ENCODE measurements at places on chromosomes 1 and 21.

DNA sequence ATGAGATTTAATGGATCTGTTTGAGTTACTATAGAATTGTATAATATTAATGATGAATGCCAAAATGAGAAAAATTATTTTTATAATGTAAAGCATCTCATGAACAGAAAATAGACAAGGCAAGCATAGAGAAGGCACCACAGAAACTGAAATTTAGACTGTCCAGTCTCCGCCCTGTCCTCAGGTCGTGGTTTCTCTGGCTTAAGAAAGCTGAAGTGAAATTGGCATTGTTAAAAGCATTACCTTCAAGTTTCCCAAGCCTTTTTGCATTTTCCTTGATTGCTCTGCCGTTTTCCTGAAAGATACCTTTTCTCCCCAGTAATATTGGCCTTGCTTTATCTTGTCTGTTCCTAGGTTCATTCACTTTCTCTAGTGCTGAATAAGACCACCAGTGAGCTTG, 58.0 kb downstream of the VPS13D start:
- DNase-seq, result no peak

GRCh38 chr21:41403331-41403730, 22.7 kb upstream of the MX1 start:
- no peak for DNase-seq

GRCh38 chr1:205918955-205919746, 24.1 kb downstream of the SLC26A9 start:
- DNase-seq, result peak; percentile 60

GRCh38 chr1:177355575-177355974, 184.8 kb downstream of the BRINP2 start:
- DNase-seq, result peak; percentile 6

DNA sequence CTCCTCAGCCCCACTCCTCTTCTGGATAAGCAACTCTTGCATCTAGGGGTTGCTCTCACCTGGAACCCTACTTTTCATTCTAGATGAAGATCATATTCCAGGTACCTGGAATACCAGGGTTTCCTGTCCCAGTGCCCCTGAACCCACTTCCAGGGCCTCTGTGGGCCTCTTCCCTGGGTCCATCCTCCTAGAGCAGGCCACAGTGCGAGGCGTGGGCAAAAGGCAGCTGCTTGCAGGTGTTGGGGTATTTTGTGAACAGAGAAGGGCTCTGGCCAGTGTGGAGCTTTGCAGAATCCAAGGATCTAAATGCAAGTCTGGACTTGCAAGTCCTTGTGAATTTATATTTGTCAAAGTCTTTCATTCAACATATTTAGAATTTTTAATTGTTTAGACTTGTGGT, 240.4 kb upstream of the POU3F1 start:
- DNase-seq, result no peak

DNA sequence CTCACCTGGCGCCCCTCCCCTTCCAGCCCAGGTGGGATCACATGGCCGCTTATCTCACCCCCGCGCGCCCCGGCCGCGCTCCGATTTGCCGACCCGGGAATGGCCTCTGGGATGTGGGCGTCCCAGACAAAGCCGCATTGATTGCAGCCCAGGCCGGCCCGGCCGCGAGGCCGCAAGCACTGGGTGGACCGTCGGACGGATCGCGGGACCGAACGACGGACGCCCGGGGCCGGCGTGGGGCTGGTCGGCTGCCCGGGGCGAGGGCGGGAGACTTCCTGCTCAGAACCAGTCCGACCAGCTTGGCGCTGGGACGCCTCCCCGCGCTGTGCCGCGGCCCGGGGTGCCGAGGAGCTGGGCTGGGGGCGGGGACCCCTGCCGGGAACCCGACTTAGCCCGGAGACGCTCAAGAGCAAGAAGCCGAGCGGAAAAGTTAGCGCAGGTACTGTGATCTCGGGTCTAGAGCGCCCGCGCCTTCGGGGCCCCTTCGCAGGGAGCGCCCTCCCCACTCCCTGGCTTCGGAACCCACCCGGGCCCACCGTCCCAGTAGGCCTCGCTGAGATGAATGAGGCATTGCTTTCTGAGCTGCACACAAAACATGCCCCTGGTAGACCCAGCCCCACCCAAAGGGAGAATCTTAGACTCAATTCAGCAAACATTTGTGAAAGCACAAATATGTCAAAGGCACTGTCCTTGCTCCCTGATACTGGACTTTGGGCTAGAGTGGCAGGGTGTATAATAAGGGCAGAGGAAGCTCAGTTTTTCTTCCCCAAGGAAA, 415 bp upstream of the LAD1 start:
- no peak for DNase-seq

- no peak for DNase-seq
Measured at GRCh38 chr1:52268372-52268771, 97.6 kb downstream of the CC2D1B start.

- DNase-seq, result no peak
Measured at GRCh38 chr1:22814176-22815042, 103.8 kb downstream of the EPHB2 start.

GRCh38 chr1:47424336-47424982, 8.4 kb downstream of the FOXE3 start:
- no peak for DNase-seq

DNA sequence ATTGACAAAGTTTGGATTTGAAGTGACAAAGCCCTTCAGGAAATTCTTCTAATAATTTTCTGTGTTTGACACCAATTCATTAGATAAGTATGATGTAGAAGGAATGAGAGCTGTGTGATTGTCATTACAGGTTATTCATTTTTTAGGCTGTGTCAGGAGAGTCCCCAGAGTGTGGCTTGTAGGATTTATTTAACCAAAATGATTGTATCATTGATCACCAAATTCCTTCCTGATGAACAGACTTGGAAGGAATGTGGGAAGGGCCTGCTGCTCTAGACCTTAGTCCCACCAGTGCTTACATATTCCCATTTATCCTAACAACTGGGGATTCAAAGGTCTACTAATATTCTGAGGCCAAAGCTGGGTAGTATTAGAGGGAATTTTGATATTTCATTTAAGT, 383.3 kb upstream of the KAZN start:
- DNase-seq, result no peak

GRCh38 chr1:25505656-25506385, 37.6 kb upstream of the LDLRAP1 start:
- no peak for DNase-seq

DNA sequence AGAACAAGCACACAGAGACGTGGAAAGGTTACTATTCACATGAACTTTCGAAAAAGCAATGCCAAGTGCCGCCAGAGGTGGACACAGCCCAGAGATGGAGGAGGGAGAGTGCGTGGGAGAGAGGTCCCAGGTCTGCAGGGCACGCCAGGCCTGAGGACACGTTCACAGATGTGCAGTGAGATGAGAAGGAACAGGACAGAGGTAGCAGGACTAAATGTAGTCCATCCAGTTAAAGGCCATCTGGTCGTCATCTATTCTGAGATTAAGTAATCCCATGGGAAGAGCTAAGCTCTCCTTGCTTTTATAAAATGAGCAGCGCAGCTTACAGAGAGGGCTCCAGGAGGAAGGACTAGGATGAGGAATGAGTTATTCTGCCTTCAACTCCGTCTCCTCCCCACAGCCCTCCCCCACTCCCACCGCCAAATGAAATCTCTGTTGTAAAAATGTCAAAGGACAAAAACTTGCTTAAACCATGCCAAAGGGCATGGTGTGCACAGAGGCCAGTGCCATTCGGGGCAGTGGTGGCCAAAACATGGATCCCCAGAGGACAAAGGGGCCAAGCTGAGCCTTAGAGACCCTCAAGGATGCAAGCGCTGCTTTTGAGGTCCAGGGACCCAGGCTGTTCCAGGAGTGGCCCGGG, 85.4 kb upstream of the SLC25A33 start:
- no peak for DNase-seq

GRCh38 chr1:201347498-201348210, 29.8 kb downstream of the TNNT2 start:
- DNase-seq, result no peak

DNA sequence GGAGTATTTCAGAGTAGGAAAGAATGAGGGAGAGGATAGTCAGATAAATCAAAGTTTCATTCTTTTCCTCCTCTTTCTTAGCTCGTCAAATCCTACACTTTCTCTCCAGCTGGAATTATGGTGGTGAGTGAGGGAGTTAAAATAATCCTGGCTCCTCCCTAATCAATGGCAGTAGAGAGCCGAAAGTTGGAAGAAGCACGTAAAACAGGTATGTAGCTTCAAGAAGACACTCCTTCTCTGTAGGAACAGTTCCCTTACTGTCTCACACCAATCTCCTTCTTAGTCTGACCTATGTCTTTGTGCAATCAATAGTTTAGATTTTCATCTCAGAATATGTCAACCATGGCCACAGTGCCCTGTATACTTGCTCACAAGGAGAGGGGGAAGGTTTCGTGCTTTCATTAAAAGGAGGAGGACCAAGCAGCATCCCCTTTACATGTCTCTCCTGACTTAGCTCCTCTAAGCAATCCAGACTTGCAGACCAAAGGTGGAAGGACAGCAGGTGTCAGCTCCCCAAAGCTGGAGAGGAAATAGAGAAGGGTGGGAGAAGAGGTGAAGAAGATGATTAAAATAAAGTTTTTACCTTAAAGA, 878 bp downstream of the MINDY1 start:
- DNase-seq, result no peak
